ENCODE measurements at places on chromosomes 16 and 17.
A peak's percentile ranks its signal among the peaks of the same experiment; 100 is the strongest.

GRCh38 chr17:42027961-42028790, 8.3 kb downstream of the NKIRAS2 start:
- H3K27me3 ChIP-seq = peaks cover 3% of the 10 kb centered on the region
- peaks cover 18% of the 10 kb centered on the region for H3K4me1 ChIP-seq
- no peak overlapping the region for H3K27ac ChIP-seq
- H3K4me3 ChIP-seq = no peak overlapping the region
- no peaks in the 10 kb centered on the region for H3K36me3 ChIP-seq

DNA sequence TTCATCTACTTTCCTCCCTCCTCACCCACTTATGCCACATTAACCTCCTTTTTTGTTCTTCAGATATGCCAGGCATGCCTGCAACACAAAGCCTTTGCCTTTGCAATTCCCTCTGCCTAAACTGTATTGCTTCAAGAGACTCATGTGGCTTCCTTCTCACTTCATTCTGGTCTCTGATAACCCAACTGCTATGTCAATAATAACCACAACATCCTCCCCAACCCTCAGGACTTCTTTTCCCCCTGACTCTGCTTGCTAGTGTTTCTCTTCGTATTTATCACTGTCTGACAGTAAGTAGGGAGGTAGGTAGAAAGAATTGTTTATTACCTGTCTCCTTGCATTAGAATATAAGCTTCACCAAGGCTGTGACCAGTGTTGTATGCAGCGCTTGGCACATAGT, 22.4 kb downstream of the RBL2 start:
- no peak overlapping the region for H3K4me3 ChIP-seq
- no peak for DNase-seq
- no peaks in the 10 kb centered on the region for H3K4me1 ChIP-seq
- H3K36me3 ChIP-seq = peaks cover 38% of the 10 kb centered on the region
- H3K27me3 ChIP-seq = no peaks in the 10 kb centered on the region
- H3K27ac ChIP-seq = no peak overlapping the region

- H3K36me3 ChIP-seq = peaks cover 3% of the 10 kb centered on the region
- no peak for DNase-seq
- H3K27me3 ChIP-seq = peaks cover 59% of the 10 kb centered on the region
- no peak overlapping the region for H3K27ac ChIP-seq
Measured at GRCh38 chr17:45782889-45783592, 1.1 kb upstream of the CRHR1 start.

DNA sequence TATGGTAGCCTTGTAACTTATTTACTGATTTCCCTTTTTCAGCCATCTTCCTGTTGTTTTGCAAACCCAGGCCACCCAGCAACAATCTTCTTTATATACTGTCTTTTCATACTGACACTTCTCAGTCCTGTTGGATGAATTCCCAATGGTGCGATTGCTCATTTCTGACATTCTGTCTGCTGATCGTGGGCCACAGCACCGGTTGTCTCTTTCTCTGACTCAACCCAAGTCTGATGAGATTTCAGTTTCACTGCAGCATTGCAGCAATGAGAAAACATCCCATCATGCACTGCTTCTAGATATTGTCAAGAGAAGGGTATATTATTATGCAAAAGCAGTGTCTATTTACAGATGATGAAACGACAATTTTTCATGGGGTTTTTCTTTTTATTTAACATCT, 349.2 kb upstream of the HSBP1 start:
- H3K27ac ChIP-seq = peak overlapping the region; percentile 15
- DNase-seq = no peak
- H3K4me3 ChIP-seq = no peak overlapping the region
- no peaks in the 10 kb centered on the region for H3K36me3 ChIP-seq
- no peaks in the 10 kb centered on the region for H3K4me1 ChIP-seq

DNA sequence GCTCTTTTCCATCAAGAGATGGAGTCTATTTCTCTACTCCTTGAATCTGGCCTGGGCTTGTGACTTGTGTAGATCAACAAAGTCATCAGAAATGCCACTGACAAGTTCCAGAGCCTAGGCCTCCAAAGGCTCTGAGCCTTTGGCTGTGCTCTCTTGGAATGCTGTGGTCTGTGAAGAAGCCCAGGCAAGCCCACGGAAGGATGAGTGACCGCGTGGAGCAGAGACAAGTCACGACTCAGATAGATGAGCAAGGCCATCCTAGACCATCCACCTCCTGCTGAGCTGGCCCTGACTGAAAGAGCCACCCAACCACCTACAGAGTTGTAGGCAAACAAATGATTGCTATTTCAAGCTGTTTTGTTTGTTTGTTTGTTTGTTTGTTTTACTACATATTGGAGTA, 11.6 kb upstream of the ICAM2 start:
- H3K4me1 ChIP-seq = no peaks in the 10 kb centered on the region
- no peak overlapping the region for H3K27ac ChIP-seq
- H3K4me3 ChIP-seq = no peak overlapping the region
- DNase-seq = no peak
- H3K36me3 ChIP-seq = no peaks in the 10 kb centered on the region
